Stimulated activated CD4-positive, alpha-beta T cell treated with anti-CD3 and anti-CD28 coated beads, Interleukin-2, amount 100 ng/mL, for 24 hours (primary cell): ENCODE measurements at places on chromosomes 1 and 21.

GRCh38 chr1:72235062-72235461 lies 47.3 kb downstream of the NEGR1 start:
- DNase-seq, result no peak

DNA sequence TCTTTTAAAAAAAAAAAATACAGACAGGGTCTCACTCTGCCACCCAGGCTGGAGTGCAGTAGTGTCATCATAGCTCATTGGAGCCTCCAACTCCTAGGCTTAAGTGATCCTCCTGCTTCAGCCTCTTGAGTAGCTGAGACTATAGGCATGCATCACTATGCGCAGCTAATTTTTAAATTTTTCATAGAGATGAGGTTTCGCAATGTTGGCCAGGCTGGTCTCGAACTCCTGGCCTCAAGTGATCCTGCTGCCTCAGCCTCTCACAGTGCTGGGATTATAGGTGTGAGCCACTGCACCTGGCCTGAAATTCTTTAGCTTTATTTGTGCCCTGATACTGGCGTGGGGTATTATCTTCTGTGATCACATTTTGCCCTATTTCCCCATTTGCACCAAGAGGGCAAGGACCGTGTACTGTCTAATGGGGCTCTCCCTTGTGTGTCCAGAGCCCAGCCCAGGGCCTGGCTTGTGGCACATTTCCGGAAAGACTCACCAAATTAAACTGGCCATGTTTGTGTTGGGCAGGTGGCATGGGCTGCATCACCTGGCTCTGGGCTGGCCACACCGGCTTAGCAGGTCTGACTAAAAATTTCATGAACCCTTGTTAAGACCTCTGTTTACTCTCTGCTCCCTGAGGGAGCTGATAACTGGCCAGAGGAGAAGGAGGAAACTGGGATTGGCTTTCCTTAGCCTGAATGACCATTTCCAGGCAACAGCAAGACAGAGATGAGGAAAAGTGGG lies 32.2 kb downstream of the TRIM62 start:
- no peak for DNase-seq

GRCh38 chr1:111480674-111481073 lies 6.9 kb downstream of the C1orf162 start:
- DNase-seq, result no peak

DNA sequence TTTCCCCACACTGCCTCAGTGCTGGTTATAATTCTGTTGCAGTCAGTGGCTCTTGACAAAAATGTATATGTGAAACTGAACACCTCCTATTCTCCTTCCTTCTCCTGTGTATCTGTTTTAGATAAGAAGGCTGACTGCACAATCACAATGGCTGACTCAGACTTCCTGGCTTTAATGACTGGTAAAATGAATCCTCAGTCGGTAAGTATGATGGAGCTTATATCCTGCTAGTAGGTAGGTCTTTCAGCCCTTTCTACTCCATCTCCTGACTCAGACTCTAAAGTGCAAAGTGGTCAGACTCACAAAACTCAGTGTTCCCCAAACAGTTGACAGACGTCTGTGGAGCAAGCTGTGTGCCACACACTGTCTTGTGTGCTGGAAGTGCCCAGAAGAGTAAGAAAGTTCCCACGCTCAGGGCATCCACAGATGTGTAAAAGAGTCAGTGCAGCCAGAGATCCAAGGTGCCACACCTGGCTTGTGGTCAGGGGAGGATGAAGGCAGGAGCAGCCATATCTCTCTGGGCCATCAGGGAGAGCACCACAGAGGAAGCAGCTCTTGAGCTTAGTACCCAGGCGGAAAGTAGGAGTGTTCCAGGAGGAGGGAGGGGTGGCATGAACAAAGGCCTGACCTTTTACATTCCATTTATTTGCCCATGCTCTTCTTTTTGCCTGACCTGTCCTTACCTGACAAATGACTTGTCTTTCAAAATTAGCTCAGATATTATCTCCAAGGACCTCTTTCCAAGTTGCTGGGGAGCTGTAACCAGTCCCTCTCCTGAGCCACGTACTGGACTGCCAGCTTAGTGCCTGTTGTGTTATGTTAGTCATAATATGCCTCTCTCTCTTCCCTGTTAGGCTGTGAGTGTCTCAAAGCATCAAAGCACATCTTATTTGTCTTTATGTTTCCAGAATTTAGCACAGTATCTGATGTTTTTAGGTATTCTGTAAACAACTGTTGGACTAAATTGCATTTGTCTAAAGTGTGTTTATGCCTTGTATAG lies 14.0 kb upstream of the PODN start:
- DNase-seq, result no peak

GRCh38 chr1:88462488-88463261 lies 221.4 kb upstream of the PKN2 start:
- DNase-seq, result peak; percentile 6

DNA sequence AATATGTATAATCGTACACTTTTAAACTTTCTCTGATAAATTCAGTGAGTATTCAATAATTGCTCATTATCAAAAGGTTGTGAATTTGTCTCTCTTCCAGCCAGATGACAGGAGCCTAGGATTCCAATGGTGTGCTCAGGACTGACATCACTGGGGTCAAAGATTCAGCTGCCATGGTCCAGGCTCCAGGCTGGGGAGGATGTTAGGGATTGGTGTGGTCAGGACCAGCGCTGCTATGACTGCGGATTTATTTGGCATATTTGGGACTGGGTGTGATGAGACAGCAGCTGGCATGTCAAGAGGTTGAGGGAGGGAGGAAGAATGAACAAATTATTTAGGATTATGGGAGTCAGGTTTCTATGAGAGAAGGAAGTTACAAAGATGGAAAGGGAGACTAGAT lies 48.2 kb upstream of the ABCA4 start:
- DNase-seq, result no peak
